ENCODE measurements at places on chromosomes 16 and 17.

DNA sequence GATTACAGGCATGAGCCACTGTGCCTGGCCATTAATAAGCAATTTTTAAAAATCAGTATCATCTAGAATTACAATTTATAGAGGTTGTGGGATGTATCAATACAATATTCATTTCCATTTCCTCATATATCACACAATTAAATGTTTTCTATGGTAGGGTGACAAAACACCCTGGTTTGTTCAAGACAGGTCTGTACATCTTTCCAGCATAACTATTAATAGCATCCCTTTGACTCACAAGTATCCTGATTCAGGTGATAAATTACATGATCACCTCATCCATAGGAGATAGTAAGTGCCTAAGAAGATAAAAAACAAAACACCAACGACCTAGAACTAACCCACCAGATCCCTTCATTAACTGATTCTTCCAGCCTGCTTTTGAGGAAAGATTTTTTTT is 13.1 kb downstream of the COIL start:
- DNase-seq: no peak

GRCh38 chr17:33152783-33153182 is 140.3 kb downstream of the ASIC2 start:
- no peak for DNase-seq

GRCh38 chr17:27522028-27522635 is 65.9 kb downstream of the KSR1 start:
- DNase-seq: no peak

- DNase-seq: no peak
These were observed 747 bp upstream of the LHX1 start for GRCh38 chr17:36936455-36937000.
